Stimulated activated CD4-positive, alpha-beta T cell treated with anti-CD3 and anti-CD28 coated beads, Interleukin-15, amount 100 ng/mL, for 48 hours (primary cell): ENCODE measurements at places on chromosomes 7 and 10.
A peak's percentile ranks its signal among the peaks of the same experiment; 100 is the strongest.

DNA sequence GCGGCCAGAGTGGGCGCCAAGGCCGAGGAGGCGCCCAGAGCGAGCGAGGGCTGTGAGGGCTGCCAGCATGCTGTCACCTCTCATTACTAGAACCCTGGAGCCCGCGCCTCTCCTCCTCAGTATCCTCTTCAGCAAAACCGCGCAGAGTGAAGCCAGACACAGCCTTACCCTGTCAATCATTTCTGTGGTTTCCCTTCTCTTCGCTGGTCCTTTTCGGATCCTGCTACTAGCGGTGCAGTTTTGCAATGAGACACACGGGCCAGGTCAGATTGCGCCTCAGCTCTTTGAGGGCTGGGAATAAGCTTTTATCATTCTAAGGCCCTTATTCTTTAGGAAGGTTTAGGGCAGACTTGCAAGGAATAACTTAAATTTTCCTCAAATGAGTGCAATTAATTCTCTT is 55.5 kb upstream of the FAM171A1 start:
- no peak for DNase-seq

- DNase-seq, result peak; percentile 42
Observed at GRCh38 chr7:17298840-17299482, 509 bp downstream of the AHR start.

GRCh38 chr7:2945171-2945570 is 98.5 kb downstream of the CARD11 start:
- no peak for DNase-seq

GRCh38 chr7:37832194-37832593 is 16.2 kb upstream of the NME8 start:
- DNase-seq, result no peak

GRCh38 chr7:12222889-12223579 is 11.9 kb downstream of the TMEM106B start:
- no peak for DNase-seq
